ENCODE measurements at places on chromosomes 7 and 10.

DNA sequence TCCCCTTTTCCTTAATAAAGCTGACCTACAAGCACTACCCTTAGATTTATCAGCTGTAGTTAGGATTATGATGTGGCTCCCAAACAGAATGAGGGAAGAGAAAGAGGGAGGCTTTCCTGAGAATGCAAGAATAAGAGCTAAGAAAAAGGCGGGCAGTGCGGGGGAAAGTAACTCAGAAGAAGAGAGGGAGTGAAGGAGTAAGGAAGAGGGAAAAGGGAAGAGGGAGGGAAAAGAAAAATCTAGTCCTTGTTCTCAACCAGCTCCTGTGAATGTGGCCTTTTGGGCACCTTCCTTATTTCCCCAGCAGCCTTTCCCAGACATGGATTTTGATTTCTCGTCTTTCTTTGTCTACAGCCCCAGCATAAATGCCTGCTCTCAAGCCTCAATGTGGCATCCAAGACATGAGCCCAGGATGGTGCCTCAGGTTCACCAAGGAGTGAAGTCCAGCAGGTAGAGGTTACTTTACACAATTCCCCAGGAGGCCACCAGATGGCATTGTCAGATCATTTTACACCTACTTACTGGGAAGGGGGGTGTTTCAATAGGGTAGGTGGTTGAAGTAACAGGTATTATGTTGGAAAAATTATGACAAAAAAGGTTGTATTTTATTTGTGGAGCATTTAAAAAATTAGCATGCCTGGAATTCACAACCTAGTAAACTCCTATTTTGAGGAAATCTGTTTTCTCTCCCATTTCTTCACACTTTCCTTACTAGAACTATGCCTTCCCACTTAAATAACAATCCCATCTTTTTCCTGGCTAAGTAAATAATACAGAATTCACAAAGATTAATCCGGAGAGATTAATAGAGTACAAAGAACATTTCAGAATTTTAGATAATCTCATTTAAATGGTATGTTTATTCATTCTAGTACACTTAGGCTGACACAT lies 106.5 kb downstream of the HTR7 start:
- DNase-seq = peak; percentile 20

- DNase-seq = no peak
Measured at GRCh38 chr10:128070161-128070560, 56.1 kb downstream of the MKI67 start.

DNA sequence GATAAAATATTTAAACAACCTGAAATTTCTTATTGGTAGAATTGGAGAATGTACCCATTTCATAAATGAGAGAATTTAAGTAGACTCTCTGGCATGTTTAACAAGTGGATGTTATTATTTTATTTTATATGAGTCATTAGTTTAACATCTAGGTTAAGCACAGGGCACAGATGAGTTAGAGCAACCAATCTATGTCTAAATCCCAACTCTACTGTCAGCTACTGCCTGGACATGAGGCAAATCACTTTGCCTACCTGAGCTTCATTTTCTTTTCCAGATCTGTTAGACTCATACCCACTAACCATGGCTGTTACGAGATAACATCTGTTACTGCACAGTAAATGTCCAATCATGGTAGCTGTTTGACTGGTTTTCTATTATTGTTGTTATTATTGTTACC lies 251.1 kb downstream of the INHBA start:
- DNase-seq = no peak

- DNase-seq = no peak
Measured at GRCh38 chr7:123190109-123190831, 9.5 kb downstream of the SLC13A1 start.

- DNase-seq = no peak
Measured at GRCh38 chr10:18647945-18648344, 3.4 kb downstream of the NSUN6 start.

DNA sequence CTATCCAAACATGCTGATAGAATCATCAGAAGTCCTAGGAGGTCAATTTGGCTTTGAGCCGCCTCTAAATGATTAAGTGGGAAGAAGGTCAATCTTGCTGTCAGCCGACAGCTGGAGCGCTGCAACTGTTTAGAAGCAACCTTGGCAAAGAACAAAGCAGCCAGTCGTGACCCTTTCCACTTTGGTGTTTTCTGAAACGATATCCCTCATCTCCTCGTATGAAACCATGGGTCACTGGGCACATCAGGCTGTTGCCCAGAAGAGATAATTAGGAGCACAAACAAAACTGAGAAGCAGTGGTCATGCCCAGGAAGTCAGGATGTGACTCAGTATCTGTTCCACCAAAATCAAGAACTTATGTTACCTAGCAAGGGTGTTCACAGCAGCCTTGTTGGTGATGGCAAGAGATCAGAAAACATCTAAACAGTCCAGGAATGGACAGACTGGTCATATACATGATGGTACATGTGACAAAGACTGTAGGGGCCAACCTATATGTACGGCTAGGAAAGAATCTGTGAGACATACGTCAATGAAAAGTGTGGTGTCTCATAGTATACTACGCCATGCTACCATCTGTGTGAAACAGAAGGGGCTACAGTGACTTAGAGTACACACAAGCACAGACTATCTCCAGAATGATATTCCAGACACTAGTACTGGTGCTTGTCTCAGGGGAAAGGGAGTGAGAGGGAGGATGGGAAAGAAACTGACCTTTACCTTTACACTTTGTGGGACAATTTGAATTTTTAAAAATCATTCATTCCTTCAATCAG lies 22.4 kb downstream of the STN1 start:
- DNase-seq = no peak

DNA sequence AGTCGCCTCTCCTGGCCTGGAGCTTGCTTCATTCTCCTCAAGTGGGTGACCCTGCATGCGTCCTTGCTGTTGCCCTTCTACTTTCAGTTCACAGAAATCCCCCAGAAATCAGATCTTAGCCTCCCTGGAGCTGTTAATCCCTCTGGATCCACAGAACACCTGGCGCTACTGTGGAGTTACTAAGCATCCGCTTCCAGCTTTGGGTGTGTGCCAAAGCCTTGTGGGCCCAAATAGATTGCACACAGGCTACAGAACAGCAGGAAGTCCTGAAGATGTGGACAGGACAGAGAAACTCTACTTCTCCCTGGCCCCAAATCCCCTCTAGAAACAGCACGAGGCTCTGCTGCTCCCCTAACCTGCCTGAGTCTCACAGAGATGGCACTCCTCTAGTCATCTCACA lies 36.6 kb upstream of the PDLIM1 start:
- DNase-seq = no peak

GRCh38 chr7:138564365-138564764 lies 104.3 kb downstream of the TRIM24 start:
- DNase-seq = no peak

- no peak for DNase-seq
Measured at GRCh38 chr7:73704640-73705550, 14.6 kb downstream of the STX1A start.

All from activated gamma-delta T cell treated with Interleukin-2 at 50 U/mL for 16 hours (primary cell).